ENCODE measurements at places on chromosomes 2 and 18.

GRCh38 chr2:238905224-238905623, 57.3 kb downstream of the TWIST2 start:
- no peak for DNase-seq

- no peak for DNase-seq
Observed at GRCh38 chr2:105989070-105989469, 205.0 kb downstream of the UXS1 start.

DNA sequence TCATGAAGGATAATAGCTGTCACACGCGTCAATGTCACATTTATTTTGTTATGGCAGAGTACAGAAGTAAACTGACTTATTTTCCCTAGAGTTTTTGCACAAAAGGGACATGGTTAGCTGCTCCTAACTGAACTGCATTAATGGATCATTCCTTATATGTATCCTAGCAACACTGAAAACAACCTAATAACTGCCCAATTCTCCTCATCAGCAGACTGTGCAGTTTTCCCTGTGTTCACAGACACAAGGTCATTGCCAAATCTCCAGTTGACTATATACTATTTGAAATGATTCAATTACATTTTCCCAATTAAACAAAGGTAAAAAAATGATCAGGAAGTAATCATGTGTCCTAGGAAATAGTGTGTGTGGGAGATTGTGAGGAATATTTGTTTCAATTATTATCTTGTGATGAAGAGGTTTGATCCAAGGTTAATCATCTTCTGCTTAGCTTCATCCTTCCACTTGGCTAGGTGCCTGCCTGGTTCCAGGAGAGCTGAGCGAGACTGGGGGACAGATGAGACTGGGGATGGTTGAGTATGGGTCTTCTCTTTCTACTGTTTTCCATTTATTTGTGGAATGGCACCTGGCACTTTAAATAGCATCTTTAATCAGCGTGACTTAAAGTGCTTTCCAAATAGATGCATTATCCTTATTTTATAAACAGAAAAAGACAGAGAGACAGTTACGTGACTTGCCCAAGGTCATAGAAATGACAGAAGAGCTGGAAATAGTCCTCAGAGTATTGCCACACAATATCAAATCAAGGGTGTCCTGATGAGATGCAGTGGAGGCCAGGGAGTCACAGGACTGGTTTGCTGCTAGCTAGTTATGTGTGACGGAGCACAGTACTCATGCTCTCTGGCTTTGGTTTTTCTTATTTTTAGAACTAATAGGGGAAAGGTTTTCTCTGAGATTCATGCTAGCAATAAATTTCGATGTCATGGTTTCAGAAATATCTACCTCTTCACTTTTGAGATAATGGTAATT, 335.6 kb downstream of the PIK3C3 start:
- DNase-seq = no peak

- no peak for DNase-seq
Observed at GRCh38 chr2:15661295-15661569, 69.6 kb downstream of the DDX1 start.

DNA sequence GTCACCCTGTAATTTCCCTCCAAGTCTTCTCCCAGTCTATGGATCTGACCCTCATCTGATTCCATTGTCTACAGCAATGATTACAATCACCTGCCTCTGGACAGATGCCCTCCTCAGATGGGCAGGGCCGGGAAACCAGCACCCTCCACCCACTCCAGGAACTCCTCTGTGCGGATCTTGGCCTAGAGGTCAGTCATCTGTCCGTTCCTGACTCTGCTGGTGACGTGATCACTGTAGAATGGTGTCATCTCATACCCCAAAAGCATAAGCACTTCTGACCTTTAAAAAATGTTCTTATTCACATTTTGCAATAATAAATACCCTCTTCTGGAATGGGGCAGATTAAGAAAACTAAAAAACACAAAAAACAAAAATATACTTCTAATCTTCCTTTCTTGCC, 29.5 kb upstream of the BZW1 start:
- no peak for DNase-seq

DNA sequence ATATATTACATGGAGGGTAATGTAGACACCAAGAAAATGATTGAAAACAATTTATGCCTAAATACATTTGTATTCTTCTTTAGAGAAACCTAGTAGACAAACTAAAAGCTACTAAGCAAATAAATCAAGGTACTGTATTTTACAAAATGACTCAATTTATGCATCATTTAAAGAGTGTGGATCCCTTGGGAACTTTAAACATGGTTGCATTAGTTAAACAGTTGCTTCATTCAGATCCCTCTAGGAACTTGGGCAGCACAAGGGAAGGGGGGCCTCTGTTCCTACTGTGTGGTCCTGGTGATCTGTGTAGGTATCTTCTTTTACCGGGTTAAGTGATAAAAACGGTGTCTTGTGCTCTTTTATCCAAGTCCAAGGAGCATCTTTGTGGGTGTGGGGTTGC, 31.5 kb upstream of the ATP8B1 start:
- DNase-seq = no peak

GRCh38 chr18:28995319-28995718, 818.4 kb upstream of the CDH2 start:
- no peak for DNase-seq

DNA sequence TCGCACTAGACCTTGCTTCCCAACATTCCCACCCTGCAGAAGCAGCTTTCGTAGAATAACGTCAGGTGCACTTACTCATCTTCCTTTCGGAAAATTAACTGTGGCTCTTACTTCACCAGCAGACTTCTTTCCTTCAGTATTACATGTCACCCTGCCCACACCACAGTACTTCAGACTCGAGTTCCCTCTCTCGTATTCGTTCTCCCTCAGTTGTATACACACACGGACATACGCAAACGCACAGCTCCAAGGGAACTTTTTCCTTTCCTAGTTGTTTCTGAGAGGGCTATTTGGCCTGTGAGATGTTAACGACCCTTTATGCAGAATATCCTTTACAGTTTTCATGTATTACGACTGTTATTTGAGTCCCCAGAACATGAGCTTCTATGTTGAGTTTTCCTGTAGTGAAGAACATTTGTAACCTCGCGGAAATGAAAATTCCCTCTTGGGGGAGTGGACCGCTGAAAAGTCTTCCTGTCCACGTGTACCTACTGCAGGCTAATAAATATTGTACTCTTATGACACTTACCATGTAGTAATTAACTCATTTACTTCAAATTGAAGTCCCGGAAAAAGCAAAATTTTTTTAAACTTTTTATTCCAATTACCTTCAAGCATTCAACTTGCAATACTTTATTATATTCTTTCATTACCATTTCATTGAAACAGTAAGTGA, 908 bp downstream of the ERLEC1 start:
- peak; percentile 8 for DNase-seq

Data from activated T-cell treated with anti-CD3 and anti-CD28 coated beads for 24 hours (primary cell).